ENCODE measurements at places on chromosomes 4 and X.
A peak's percentile ranks its signal among the peaks of the same experiment; 100 is the strongest.

- no peak for DNase-seq
These were observed 12.0 kb downstream of the PDLIM5 start for GRCh38 chr4:94463771-94464170.

GRCh38 chrX:25968920-25969319 lies 169.2 kb upstream of the MAGEB18 start:
- peak; percentile 1 for DNase-seq

- DNase-seq = no peak
These were observed 186.7 kb upstream of the WDFY3 start for GRCh38 chr4:85153221-85153620.

- DNase-seq = no peak
These were observed 67.7 kb upstream of the SPANXN2 start for GRCh38 chrX:143788265-143788664.

DNA sequence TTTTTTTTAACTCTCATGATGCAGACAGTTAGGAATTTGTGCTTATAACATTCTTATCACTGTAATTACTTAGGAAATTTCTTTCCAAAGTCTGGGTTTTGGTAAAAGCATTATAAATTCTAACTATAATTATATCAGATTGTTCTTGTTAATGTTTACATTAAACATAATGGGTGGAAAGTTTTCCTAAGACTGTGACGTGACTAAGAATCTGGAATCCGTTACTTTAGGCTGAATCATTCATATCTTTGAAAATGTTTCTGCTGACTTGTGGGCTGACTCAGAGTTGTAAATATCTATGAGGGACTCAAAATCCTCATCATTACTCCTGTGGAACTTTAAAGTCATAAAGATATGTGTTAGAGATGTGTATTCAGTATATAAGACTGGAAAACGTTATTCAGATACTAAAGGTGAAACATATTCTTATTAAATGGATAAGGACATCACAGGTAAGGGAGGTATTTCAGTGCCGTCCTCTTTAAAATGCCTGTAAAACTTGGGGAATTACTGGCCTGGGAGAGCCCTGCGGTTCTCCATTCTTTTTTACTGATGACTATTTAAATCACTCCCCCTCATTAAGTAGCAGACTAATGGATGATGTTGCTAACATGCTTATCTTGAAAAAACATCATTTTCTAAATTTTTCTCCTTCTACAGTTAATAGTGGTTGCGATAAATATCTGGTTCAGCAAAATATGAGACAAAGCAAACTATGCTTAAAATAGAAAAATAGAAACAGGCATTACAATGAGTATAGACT lies 159.0 kb downstream of the DCLK2 start:
- DNase-seq = no peak

GRCh38 chr4:47701286-47701685 lies 136.6 kb downstream of the CORIN start:
- DNase-seq = no peak

GRCh38 chrX:34655501-34656455 lies 1.3 kb downstream of the TMEM47 start:
- DNase-seq = no peak

DNA sequence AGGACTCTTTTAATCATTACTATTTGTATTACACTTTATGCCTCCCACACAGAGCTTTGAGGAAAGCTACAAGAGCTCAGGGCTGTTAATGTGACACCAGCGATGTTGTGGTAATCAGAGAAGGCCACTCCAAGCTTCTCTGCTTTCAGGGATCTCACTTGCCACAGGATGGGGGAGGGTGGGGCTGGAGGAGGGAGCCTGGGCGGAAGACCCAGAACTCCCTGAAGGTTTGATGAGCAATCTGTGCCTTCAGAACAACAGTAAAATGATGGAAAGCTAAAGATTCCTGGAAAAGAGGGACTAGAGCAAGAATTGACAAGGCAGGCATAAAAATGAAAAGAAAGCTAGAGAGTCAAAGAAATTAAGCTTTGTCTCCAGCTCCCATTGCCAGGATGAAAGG lies 75.6 kb downstream of the MAML3 start:
- no peak for DNase-seq

DNA sequence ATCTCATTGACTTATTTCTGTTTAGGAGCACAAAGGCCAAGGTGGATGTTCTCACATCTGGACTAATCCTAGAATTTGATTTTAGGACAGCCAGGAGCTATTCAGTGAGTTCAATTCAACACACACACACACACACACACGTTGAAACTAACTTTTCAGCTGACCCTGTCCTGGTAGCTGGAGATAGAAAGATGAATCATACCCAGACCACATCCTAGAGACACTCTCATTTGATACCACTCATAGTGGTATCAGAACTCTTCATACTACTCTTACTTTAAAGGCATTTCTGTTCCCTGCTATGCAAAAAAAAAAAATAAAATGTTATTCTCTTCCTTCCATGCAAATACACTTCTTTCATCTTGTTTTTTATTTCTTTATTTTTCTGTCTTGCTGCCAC lies 36.7 kb downstream of the KLF8 start:
- no peak for DNase-seq

GRCh38 chr4:173860094-173860493 lies 330.1 kb upstream of the HAND2 start:
- no peak for DNase-seq

- no peak for DNase-seq
These were observed 147.8 kb downstream of the DEFB131A start for GRCh38 chr4:9592010-9592409.

- DNase-seq = no peak
These were observed 81.6 kb downstream of the SORBS2 start for GRCh38 chr4:185730387-185730786.

DNA sequence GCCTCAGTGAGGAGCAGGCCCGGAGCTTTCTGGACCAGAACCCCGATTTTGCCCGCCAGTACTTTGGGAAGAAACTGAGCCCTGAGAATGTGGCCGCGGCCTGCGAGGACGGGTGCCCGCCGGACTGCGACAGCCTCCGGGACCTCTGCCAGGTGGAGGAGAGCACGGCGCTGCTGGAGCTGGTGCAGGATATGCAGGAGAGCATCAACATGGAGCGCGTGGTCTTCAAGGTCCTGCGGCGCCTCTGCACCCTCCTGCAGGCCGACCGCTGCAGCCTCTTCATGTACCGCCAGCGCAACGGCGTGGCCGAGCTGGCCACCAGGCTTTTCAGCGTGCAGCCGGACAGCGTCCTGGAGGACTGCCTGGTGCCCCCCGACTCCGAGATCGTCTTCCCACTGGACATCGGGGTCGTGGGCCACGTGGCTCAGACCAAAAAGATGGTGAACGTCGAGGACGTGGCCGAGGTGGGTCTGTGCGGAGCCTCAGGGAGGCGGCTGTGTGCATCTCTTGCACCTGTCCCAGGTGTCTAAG lies 323 bp downstream of the PDE6B start:
- DNase-seq = no peak

DNA sequence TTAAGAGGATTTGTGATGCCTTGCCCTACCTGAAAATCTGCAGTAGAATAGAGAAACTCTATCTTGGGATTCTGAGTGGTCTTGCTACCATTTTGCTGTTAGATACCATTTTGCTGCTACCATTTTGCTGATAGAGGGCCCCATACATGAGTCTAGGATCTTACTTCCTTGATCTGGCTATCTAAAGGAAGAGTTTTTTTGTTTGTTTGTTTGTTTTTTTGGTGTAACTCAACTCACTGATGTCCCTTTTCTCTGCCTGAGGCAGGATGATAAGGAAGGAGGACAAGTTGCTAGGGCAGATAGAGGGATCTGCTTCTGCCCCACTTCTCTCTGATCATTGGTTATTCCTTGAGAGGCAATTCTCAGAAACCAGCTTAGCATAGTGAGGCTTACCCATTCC lies 31.0 kb downstream of the XK start:
- DNase-seq = no peak

GRCh38 chr4:139808381-139808807 lies 142.8 kb downstream of the MGST2 start:
- no peak for DNase-seq

- no peak for DNase-seq
These were observed 34.5 kb upstream of the PPM1K start for GRCh38 chr4:88318751-88319350.

GRCh38 chr4:78584863-78585547 lies 33.4 kb downstream of the ANXA3 start:
- no peak for DNase-seq

DNA sequence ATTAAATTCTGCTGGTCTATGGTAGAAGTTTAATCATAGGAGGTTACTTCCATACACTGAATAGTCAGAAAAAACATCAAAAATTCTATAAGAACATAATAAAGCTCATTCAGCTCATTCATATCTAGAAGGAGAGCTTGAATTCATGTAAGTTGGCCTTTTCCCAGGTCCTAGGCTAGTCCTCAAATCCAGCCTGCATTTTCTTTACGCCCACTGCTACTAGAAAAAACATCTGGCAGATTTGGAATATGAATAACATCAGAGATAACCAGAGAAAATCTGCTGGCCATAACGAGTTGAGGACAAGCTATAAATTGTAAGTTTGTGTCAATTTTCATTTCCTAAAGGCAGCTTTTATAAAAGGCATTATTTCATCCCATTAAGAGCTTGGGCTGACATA lies 95.5 kb downstream of the MXRA5 start:
- DNase-seq = no peak

DNA sequence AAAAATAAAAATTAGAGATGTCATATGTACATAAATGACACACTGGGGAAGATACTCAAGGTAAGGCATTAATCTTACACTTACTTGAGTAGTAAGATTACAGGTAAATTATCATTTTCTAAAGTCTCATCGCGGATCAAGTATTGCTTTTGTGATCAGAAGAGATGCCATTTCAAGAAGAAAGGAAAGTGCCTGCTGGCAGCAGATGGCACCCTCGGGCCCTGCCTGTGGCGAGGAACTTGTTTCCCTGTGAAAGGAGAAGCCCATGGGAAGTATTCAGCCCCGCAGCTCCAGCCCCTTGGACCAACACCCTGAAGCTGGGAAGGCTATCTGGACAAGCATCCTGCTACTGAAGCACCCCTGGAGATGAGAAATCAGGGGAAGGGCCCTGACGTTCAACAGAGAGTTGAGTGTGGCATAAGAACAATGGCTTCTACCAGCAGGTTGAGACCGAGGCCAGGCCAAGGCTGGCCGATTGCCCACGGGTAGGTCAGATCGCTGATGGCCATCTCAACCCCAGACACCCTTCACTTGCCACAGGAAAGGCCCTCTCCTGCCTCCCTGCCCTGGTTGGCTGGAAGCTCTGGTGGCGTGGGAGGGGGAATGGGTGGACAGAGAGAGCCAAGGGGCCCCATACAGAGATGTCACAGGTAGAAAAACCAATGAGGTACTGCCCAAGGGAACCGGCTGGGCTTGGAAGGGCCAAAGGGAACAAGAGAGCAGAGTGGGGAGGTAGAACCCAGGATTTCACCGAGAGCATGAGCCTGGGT lies 18.8 kb upstream of the MXD4 start:
- DNase-seq = no peak

DNA sequence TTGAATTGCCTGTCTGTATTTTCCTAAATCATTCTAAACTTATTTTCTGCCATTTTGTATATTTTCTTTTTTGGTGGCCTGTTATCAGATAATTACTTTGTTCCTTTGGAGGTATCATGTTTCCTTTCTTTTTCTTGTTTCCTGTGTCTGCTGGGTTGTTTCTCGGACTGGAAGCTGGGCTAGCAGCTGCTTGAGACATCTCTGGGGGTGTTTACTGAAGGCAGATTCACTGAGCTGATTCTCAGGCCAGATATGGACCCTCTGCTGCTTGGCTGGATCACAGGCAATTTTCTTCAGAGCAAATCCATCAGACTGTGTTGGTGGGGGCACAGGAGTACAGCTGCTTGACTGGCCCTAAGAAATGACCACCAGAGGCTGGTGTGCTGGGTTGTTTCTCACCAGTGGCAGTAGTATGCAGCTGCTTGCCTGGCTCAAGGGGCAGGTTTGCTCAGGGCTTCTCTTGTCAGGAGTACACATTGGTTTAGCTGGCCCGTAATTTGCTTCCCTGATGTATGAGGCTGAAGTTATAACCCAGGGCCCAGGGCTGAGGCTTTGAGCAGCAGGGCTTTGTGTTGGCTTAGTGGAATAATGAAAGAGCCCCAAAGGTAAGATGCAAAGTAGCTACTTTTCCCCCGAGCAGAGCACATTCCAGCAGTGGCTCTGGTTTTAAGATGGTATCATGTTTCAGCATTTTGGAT lies 680.6 kb downstream of the TECRL start:
- no peak for DNase-seq

DNA sequence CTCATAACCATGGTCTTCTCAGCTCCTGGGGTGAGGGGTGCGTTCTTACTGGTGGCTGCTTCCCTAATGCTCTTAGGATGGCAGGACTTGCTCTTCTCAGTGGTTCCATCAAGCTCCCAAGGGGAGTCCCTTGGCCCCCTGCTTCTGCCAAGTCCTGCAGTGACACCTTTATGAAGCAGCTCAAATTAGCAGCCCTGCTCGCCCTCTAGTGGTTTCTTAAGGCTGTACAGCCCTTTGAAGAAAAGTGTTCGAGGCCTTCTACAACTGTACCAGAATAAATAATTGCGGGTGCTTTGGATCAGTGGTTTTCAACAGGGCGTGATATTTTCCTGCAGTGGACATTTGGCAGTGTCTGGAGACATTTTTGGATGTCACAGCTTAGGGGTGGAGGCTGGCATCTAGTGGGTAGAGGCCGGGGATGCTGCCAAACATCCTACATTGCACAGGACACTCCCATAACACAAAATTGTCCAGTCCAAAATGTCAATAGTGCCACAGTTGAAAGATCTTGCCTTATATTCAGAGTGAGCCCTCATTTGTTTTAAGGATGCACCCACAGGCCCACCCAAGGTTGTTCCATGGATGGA lies 204.7 kb upstream of the S100G start:
- peak; percentile 4 for DNase-seq

DNA sequence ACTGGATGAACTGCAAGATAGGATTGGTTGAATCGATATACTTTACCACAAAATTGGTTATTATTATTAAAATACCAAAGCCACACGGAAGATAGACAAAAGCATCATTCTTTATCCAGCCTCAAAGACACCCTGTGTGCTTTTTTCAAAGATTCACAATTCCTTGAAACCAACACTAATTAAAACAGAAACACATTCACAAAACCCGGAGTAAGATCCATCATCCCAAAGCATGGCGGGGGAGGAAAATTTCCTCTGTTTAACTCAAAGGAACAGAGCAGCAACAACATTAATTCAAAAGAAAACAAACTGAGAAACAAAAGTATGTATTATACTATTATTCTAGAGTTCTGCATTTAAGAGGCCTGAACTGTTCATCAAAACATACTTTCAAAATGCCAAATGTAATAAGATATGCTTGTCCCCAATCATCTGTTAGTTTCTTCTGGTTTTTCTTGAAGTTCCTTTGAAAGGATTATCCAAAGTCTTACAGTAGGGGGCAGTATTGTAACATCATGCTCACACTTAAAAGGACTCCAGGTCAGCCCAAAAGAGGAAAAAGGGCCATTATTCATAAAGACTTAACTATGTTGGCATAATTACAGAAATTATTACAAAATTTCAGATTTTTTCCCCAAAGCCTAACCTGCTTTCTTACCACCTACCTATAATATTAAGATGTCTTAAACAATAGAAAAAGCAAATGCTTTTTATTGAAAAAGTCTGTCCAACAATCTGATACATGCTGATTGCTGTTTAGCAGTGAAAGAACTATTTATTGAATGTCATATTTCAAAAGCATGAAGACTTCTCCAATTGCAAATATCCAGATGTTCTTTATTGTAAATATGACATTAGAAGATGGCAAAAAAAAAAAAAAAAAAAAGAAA lies 168.7 kb downstream of the SCFD2 start:
- DNase-seq = peak; percentile 88

GRCh38 chr4:101981756-101982155 lies 191.2 kb downstream of the BANK1 start:
- DNase-seq = no peak

- no peak for DNase-seq
These were observed 8.7 kb upstream of the ANAPC4 start for GRCh38 chr4:25368315-25368714.

Data from NCI-H1930 (cell line).